Globus pallidus (tissue), 1 donor: ENCODE measurements at places on chromosomes 4 and X.

- DNase-seq, result peak; percentile 68
Measured at GRCh38 chr4:10096201-10096977, 20.2 kb downstream of the WDR1 start.

- no peak for DNase-seq
Measured at GRCh38 chr4:8439914-8440491, 520 bp downstream of the ACOX3 start.

- DNase-seq, result no peak
Measured at GRCh38 chrX:70973221-70973620, 42.3 kb upstream of the SLC7A3 start.

DNA sequence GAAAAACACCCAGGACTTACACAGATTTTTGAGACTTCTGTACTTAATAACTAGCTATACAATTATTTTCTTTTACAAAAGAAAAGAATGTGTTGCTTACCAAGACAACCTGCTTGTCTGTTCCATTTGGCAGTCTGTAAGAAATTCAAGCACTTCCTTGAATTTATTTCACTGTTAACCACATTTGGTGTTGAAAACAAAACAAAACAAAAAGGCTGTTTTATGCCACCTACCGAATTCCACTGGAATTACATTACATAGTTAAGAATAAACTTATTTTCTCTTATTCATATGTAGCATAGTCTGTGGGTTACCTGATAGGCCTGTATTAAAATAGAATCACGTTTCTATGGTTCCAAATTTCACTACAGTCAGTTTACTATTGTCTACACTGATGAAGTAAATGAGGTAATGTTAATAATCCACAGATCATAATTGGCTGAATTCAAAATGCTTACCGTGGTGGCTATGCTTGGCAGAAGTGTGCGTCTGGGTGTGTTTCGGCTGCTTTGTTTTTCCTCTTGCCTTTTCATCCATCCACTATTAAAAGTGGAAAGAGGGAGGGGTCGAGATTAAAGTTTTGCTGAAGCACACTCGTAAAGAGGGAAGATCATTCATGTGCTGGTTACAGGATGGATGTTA is at the start of gene TLR1:
TLR1 (minus strand) TSS at position 138 of the 642 bp plus-strand sequence. CDS start 5,960 bp downstream, outside the sequence.
- peak; percentile 77 for DNase-seq

DNA sequence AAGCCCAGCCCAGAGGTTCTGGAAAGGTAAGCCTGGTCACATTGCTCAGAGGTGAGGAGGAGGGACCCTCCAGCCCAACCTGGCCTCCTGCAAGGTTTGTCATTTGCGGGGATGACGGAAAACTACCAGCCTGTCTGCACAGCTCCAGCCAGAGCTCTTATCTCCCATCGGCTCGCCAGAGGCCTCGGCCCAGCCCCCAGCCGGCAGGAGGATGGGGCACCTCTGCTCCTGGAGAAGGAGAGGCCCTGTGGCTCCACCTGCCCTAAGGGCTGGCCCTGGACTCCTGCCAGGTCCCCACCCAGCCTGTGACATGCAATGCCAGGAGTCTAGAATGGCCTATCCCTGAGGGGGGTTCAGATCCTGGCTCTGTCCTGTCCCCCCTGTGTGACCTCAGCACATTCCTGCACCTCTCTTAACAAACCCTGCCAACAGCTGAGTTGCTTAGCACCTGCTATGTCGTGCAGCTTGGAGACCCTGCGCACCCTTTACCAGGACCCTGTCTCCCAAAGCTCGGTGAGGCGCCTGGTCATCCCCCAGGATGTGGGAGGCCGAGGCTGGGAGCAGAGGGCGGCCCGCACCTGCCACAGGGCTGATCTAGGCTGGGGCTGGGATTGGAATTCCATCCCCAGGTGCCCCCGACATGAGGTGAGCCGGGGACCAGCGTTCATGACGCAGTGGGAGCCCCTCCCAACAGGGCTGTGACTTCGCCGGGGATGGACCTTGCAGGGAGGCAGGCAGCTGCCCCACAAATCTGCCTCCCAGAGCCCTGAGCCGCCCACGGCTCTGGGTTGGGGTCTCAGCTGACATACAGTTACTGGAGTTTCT is 14.4 kb downstream of the ADRA2C start:
- no peak for DNase-seq

DNA sequence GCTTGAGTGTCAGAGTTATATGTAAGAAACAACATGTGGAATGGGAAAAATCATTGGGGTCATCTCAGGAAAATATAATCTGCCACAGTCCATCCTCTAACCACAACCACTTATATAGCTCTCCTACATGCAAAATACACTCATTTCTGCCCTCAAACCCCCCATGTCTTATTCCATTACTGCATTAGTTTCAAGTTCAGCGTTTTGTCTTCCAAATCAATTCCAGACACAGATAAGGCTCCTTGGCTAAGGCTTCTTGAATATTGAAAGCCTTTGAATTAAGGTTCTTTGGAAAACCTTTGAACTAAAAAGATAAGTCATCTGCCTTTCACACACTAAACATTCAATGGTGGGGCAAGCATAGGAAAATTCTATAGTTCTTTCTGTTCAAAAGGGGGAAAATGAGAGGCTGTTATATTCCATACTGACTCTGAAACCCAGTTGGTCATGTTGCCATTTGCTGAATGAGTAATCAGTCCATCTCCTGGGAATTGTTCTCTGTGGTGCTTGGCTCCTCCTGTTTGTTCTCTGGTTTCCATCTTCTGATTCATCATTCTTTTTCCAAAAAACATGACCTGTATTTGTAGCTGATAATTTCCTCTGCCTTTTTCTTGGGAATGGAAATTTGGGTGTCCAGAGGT is 218.7 kb downstream of the BMPR1B start:
- DNase-seq, result no peak

DNA sequence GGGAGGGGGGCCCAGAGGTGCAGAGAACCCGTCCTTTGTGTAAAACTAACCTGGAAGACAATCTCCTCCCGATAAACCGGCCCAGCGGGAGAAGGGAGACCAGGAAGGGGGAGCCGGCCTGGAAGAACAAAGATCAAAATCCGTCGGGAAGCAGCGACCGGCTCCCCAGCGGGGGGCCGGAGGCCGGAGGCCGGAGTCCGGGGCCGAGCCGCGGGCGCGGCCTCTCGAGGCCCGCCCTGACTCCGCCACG is 552 bp downstream of the ZDHHC9 start:
- DNase-seq, result no peak

GRCh38 chrX:153874366-153875125 is 11.4 kb downstream of the L1CAM start:
- no peak for DNase-seq

DNA sequence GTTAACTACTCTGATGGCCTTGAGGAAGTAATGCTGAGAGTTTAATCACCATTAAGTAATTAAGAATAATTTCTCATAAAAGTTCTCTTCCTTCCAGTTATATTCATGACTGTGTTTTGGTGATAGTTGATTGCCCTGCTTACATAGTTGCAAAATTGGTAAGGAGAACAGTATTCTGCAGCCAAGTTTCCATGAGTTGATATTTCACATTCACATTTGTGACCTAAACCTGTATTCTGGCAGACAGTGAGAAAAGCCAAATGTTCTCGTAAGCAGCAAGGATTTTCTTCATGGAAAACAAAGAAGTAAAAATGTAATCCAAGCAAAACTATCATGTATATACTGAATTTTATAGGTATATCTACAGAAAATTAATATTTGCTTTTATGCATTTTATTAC is 187.8 kb upstream of the NUDT6 start:
- DNase-seq, result no peak

DNA sequence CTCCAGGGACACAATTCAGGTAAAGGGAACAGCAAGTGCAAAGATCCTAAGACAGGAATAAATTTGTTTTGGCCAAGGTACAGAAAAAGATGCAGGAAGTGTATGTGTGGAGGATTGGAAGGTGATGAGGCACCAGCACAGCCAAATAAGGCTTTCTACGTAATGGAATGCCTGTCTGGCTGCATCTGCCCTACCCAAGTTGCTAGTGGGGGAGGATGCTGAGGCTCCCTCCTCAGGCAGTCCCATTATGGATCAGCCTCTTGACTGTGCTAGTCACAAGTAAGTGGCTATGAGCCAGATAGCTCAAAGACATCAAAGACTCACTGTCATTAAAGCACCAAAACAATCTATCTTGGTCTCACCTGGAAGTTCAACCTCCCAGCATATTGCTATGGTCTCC is 300.9 kb upstream of the FAT4 start:
- no peak for DNase-seq

GRCh38 chr4:121072224-121073003 is at the start of gene NDNF:
Gene NDNF (minus strand): TSS chr4:121072535. CDS start chr4:121045837, 26,698 bp downstream.
- peak; percentile 24 for DNase-seq

DNA sequence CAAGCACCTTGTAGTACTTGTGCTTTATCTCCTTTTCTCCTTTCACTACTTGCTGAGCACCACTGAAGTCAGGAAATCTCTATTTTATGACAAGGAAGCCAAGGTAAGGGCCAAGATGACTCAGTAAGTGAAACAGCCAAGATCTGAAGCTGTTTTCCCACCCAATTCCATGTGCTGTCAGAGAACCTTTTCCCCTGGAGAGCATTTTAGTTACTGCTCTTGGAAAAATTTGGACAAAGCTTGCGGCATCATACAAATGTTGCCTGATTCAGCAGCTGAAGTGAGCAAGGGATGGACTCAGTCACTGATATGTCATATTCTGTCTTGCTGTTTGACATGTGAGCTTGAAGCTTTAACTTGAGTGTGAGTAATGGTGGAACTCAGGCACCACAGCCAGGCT is 391.4 kb downstream of the RAB28 start:
- DNase-seq, result no peak

GRCh38 chr4:158914218-158914617 is 145.4 kb downstream of the FNIP2 start:
- DNase-seq, result no peak

GRCh38 chr4:3524920-3525319 is 7.3 kb downstream of the LRPAP1 start:
- no peak for DNase-seq

GRCh38 chr4:107825072-107825824 is 516 bp downstream of the SGMS2 start:
- DNase-seq, result no peak

DNA sequence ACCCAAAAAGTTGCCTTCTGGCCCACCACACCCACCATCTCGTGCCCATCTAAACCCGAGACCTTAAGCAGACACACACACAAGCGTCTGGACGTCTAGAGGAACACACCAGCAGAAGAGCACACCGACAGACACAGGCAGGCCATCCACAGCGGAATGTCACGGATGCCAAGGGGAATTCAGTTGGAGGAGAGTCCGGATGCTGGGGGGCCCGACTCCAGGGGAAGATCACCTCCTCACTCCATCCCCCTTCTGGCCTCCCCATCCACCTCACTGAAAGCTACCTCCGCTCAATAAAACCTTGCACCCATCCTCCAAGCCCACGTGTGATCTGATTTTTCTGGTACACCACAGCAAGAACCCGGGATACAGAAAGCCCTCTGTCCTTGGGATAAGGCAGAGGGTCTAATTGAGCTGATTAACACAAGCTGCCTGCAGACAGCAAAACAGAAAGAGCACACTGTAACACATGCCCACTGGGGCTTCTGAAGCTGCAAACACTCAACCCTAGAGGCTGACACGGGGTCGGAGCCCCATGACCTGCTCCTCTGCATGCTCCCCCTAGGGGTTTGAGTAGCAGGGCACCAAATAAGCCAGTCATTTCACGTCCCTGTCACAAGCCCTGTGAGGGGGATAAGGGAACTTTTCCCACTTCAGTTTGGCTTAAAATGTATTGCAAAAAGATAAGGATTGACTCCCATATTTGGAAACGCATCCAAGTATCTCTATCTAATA is 339.6 kb upstream of the PCDH10 start:
- no peak for DNase-seq

- DNase-seq, result no peak
Measured at GRCh38 chr4:88242144-88242543, 42.2 kb downstream of the PPM1K start.

- no peak for DNase-seq
Measured at GRCh38 chr4:169051761-169052593, 41.9 kb upstream of the CBR4 start.
